ENCODE measurements at places on chromosomes 16 and 17. TPM values are rescaled to one million over a fixed set of nuclear protein-coding genes. Genes with fewer than 3 reads are reported as not detected.

Gene RAB37
- 6.8 TPM for total RNA-seq

Gene HOXB5
- total RNA-seq = 4.4 TPM

DNA sequence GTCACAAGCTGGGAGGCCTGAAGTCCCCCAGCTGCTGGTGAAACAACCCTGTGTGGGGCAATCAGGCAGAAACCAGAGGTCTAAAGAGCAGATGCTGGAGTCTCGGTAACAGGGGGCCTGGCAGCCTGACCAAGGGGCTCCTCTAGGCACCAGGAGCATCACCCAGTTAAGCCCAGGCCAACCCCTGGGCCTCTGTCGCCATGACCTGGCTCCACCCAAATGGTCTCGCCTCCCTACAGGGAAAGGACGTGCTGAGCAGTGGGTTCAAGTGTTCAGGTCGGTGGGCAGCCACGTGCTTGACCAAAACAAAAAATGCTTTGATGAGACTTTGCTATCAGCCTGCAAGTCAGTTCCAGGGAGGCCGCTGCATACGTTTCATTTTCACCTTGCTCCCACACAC, 240.3 kb downstream of the ZNF423 start:
- DNase-seq = no peak

GRCh38 chr17:73155410-73156165, 9.2 kb upstream of the SSTR2 start:
- DNase-seq = no peak

GRCh38 chr17:4616476-4616875, 25.0 kb downstream of the ALOX15 start:
- no peak for DNase-seq

- no peak for DNase-seq
These were observed 26.4 kb upstream of the RPL38 start for GRCh38 chr17:74177018-74177450.

DNA sequence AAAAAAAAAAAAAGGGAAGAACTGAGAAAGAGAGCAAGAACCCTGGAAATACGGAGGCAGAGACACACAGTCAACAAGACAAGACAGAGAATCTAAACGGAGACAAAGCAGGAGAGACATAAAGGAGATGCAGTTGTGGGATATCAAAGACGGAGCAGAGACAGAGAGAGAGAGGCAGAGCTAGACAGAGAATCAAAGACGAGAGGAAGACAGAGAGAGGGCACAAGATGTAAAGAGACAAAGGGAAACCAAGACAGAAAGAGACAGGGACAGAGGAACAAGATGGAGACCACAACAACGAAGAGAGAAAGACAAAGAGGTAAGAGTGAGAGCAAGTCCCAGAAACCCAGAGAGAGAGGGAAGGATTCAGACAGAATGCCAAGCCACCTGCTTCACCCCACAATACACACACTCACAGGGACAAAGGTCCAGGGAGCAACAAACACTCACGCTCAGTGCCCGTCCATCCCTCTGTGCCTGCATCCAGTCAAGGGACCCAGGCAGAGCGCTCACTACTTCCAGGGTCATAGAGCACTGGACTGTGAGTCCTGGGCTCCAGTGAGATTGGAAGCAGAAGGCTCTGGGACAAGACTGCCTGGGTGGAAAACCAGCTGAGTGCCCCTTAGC, 88.9 kb downstream of the C16orf78 start:
- DNase-seq = no peak

GRCh38 chr17:82560252-82560642, 40.7 kb downstream of the FOXK2 start:
- no peak for DNase-seq

Measured in upper lobe of right lung (tissue), 1 donor.